ENCODE measurements at places on chromosomes 2 and 18. TPM values are rescaled to one million over a fixed set of nuclear protein-coding genes. Genes with fewer than 3 reads are reported as not detected.

Gene COL4A3
- 43.3 TPM for total RNA-seq

DNA sequence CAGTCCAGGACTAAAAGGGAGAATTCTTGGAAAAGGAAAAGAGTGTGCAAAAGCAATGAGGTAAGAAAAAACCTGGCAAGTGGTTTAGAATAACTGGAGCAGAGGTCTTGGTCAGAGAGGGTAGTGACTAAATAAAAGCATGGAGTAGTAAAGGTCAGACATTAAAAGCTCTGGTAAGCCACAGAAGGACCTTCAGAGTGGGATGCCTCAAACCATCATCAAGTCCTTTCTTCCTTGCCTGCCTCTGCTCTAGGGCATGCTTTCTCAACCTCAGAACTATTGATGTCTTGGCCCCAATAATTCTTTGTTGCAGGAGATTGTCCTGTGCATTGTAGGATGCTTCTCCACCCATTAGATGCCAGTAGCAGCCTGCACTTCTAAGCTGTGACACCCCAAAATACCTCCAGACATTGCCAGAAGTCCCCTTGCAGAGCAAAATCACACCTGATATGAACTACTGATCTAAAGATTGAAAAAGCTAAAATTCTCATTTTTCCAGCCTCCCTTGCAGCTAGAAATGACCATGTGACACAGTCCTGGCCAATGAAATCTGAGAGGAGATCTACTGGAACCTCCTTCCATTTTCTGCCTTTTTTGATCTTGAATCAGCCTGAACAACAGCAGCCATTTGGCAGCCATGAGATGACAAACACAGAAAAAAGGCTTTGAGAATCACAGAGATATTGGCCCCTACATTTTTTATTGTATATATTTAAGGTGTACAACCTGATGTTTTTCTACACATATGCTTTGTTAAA is 48.1 kb downstream of the EVA1A start:
- H3K27ac ChIP-seq: no peak overlapping the region
- no peaks in the 10 kb centered on the region for H3K36me3 ChIP-seq
- H3K27me3 ChIP-seq: no peaks in the 10 kb centered on the region
- no peaks in the 10 kb centered on the region for H3K4me1 ChIP-seq
- no peak for DNase-seq
- H3K4me3 ChIP-seq: no peak overlapping the region

Gene REG1B
- not detected for total RNA-seq

DNA sequence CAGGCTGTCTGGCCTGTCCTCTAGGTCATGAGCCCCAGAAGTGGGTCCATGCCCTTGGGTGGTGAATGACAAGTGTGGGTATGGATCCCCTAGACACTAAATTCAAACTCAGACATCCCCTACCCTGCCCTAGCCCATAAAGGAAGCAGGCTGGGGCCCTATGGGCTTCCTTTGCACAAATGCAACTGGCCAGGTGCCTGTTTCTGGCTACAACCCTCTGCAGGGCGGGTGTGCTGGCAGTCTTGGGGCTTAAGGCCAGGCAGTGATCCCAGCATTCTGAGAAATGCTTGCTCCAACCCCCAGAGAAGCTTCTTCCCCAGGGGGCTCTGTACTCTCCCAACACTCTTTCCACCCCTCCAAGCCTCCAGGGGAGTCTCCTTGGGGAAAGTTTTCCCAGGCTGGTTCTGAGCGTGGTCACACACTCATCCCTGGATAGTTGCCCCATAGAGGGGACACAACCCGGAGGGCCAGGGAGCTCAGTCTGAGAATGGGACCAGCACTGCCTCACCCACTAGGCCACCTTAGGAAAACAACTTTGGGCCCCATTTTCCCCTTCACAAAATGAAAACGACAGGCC is 16.6 kb upstream of the ASPRV1 start:
- H3K4me3 ChIP-seq: no peak overlapping the region
- DNase-seq: no peak
- no peak overlapping the region for H3K27ac ChIP-seq
- no peaks in the 10 kb centered on the region for H3K4me1 ChIP-seq
- H3K36me3 ChIP-seq: no peaks in the 10 kb centered on the region
- H3K27me3 ChIP-seq: no peaks in the 10 kb centered on the region

DNA sequence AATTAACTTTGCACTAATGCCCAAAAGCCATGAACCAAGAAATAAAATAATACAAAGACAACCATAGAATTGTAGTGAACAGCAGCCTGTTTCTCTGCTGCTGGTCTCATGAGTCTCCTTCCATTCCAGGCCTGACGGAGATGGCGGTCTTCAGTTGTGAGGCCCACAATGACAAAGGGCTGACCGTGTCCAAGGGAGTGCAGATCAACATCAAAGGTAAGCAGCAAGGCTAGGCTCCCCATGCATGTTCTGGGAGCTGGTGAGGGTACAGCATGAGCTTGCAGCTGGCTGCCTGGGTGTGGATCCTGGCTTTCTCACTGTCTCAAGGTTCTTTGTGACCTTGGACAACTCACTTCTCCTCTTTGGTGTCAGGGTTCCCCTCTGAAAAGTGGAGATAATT is 66.7 kb downstream of the MERTK start:
- peaks cover 38% of the 10 kb centered on the region for H3K36me3 ChIP-seq
- no peaks in the 10 kb centered on the region for H3K27me3 ChIP-seq
- DNase-seq: no peak
- H3K27ac ChIP-seq: no peak overlapping the region
- no peak overlapping the region for H3K4me3 ChIP-seq

GRCh38 chr18:10420561-10421352 is 33.7 kb upstream of the APCDD1 start:
- no peaks in the 10 kb centered on the region for H3K36me3 ChIP-seq
- no peak overlapping the region for H3K4me3 ChIP-seq
- no peaks in the 10 kb centered on the region for H3K27me3 ChIP-seq
- H3K4me1 ChIP-seq: no peaks in the 10 kb centered on the region

GRCh38 chr18:53944721-53945120 is 279.7 kb downstream of the MBD2 start:
- no peaks in the 10 kb centered on the region for H3K27me3 ChIP-seq
- no peak overlapping the region for H3K4me3 ChIP-seq
- H3K4me1 ChIP-seq: no peaks in the 10 kb centered on the region
- no peaks in the 10 kb centered on the region for H3K36me3 ChIP-seq
- no peak for DNase-seq

- no peaks in the 10 kb centered on the region for H3K36me3 ChIP-seq
- H3K27ac ChIP-seq: no peak overlapping the region
- no peak overlapping the region for H3K4me3 ChIP-seq
- H3K27me3 ChIP-seq: no peaks in the 10 kb centered on the region
These were observed 487.2 kb upstream of the RAB12 start for GRCh38 chr18:8121942-8122480.

Gene MYCN
- total RNA-seq: 0.60 TPM

DNA sequence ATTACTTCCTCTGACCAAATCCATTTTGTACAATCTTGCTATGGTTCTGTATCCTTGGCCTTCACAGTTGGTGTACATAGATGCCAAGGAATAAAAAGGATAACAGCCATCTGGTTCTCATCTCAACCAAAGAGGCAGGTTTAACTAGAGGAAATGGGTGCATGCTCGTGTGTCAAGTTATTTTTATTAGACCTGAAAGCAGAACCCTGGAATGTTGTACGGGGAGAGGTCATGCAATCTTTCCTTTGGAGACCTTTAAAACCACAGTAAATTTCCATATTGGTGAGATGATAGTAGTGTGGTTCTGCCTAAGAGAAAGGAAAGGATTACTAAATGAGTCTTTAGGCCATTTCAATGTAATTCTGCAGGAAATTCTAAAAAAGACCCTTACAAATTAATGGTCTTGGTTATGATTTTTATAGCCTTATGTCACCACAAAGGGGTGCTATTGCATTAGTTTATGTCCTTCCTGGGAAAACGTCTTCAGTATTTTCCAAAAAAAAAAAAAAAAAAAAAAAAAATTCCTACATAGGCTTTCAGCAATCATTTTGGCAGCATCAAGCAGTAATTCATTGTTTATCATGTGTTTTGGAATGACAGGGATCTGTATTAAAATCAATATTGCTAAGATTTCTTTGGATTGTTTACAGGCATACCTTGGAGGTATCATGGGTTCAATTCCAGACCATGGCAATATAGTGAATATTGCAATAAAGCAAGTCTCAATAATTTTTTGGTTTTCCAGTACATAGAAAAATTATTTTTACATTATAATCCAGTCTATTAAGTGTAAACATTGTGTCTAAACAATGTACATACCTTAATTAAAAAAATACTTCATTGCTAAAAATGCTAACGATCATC is 270.8 kb downstream of the NYAP2 start:
- H3K27me3 ChIP-seq: no peaks in the 10 kb centered on the region
- H3K36me3 ChIP-seq: no peaks in the 10 kb centered on the region
- DNase-seq: peak; percentile 76

DNA sequence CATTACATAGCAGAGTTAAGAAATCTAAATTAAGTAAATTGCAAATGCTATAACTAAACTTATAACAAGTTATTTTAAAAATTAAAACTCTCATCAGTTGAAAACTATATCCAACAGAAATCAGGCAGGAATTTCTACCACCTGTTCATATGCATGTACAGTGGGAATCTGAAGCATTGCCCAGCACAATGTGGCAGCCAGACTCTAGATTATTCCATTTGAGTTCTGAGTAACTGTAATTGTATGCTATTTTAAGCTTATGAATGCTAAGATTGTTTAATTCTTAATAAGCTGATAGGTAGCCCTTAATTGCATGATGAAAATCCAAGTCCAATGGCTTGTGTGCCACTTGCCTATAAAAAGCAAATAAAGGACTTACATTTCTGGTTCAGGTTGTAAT is 834.5 kb upstream of the FSHR start:
- no peaks in the 10 kb centered on the region for H3K27me3 ChIP-seq
- H3K27ac ChIP-seq: no peak overlapping the region
- no peaks in the 10 kb centered on the region for H3K36me3 ChIP-seq
- H3K4me3 ChIP-seq: no peak overlapping the region
- DNase-seq: no peak
- H3K4me1 ChIP-seq: no peaks in the 10 kb centered on the region

- H3K36me3 ChIP-seq: peaks cover 7% of the 10 kb centered on the region
- H3K27ac ChIP-seq: no peak overlapping the region
- no peaks in the 10 kb centered on the region for H3K27me3 ChIP-seq
These were observed 36.4 kb downstream of the FLACC1 start for GRCh38 chr2:201320701-201321100.

Gene CFAP65
- total RNA-seq: 4.3 TPM

- no peak overlapping the region for H3K4me3 ChIP-seq
- H3K4me1 ChIP-seq: peaks cover 15% of the 10 kb centered on the region
- H3K36me3 ChIP-seq: no peaks in the 10 kb centered on the region
- no peaks in the 10 kb centered on the region for H3K27me3 ChIP-seq
- H3K27ac ChIP-seq: no peak overlapping the region
These were observed 105.0 kb upstream of the CDC42EP3 start for GRCh38 chr2:37776487-37776886.

- H3K4me3 ChIP-seq: no peak overlapping the region
- H3K4me1 ChIP-seq: no peaks in the 10 kb centered on the region
- H3K36me3 ChIP-seq: no peaks in the 10 kb centered on the region
- H3K27me3 ChIP-seq: no peaks in the 10 kb centered on the region
- H3K27ac ChIP-seq: no peak overlapping the region
These were observed 28.2 kb downstream of the MYCN start for GRCh38 chr2:15968280-15969178.

Measured in left lung (tissue), 14 donors.